Testis (tissue), 5 donors: ENCODE measurements at places on chromosomes 2 and 18. TPM values are rescaled to one million over a fixed set of nuclear protein-coding genes. Genes with fewer than 3 reads are reported as not detected.

POU3F3 gene
- total RNA-seq = 1.7 TPM

DNA sequence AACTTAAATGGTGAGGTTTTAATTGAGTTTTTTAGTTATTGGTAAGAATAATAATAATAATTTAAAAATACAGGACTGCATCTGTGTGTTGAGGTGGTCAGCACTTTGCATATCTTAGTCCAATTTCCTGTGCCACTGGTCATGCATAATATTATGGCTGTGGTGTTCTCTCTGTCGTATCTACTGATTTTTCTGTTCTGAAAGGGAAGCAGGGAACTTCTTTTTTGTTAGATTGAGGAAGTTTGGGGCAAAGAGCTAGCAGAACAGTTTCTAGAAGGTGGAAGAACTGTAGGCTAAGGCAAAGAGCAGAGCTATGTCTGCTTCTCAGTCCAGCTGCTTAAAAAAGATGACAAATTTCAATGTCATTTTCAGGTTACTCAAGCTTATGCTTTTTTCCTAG lies 74.3 kb downstream of the XRCC5 start:
- no peak for DNase-seq

DNA sequence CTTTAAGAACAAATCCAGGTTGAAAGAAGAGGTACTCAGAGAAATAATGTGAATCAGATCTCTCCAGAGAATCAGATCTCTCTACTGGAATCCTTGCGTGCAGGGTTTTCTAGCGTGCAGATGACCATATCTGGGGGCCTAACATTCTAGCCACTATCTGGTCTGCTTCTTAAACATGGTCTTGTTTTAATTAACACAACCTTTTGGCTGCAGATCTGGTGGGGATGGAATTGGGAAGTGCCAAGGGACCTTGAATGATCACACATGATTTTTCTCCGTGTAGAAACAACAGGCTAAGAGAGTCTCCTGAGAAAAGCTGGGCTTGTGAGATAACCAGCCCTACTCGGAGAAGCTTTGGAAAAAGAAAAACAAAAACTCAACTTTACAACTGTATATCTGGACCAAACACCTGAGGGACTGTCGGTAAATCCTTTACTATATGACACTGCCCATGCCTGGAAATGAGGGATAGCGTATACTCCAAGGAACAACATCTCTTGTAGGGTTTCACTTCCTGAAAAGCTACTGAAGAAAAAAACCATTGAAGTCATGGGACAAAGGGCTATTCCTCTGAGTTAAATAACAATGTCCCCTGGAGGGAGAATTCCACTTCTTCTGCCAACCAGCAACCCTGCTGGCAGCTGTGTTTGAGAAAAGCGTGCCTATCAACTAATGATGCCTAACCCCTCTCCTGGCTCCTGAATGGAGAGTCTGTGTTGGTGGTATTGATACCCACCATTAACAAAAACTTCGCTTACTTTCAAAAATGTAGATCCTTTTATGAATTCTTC lies 171.0 kb upstream of the REV1 start:
- DNase-seq = no peak

MAP2 gene
- total RNA-seq = 30.9 TPM

CAPN14 gene
- total RNA-seq = 1.1 TPM

GRCh38 chr2:70919672-70920366 lies 15.9 kb upstream of the ATP6V1B1 start:
- peak; percentile 87 for DNase-seq

DNA sequence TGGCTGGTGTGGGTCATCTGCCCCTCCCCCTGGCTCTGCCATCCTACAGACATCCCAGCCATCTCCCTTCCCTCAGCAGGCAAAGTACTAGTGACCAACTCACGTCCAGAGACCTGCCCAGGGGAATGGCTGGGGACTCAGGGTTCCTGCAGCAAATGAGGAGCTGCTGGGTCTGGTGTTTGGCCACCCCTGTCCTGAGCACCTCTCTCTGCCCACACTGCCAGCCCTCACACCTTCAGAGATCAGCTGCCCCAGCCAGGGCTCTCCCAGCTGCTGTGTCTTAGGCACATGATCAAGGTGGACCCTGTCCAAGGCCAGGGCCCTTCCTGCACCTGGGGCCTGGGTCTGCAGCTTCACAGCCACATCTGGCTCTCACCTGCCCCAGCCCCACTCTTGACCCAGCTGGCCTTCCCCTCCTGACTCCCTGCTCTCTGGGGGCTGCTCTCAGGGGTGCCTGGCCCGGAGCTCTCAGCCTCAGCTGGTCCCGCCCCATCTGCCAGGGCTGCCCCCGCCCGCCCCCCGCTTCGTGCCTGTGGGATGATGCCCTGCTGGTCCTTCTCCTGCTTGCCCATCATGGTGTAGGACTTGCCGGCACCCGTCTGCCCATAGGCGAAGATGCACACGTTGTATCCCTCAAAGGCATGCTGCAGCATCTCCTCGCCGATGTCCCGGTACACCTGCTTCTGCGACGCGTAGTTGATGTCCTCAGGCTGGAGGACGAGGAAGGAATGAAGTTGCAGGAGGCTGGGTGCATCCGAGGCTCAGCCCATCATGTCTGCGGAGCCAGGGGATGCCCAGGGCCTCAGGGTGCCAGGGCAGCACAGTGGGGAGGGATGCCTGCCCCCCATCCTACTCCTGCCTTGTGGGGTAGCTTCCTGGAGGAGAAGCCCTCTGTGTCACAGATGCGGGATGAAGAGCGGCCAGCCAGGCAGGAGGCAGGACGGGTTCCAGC lies 32.2 kb downstream of the KIF1A start:
- no peak for DNase-seq

DNA sequence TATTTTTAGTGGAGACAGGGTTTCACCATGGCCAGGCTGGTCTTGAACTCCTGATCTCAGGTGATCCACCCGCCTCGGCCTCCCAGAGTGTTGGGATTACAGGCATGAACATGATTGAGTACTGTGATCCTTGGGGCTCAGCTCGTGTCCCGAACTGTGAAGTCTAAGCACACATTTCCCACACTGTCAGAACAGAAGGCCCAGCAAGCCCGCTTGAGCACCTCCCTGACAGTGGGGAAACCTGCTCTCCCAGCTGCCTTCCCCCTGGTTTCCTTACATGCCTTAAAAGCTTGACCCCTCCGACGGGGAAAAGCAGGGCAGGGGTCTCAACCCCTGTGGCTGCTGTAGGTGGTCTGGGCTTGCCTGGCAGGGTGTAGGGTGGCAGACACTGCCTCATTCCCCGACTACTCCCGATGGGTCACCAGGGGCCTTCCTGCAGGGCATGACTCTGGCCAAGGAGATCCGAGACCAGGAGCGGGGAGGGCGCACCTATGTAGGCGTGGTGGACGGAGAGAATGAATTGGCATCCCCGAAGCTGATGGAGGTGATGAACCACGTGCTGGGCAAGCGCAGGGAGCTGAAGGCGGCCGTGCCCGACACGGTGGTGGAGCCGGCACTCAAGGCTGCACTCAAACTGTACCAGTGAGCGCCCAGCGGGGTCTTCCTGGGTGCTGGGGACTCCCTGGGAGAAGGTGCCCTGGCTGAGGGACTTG lies 10.1 kb downstream of the VIL1 start:
- no peak for DNase-seq

MARCO gene
- total RNA-seq = 0.55 TPM
